ENCODE measurements at places on chromosomes 4 and X.

GRCh38 chrX:24480400-24480865 is 15.3 kb downstream of the PDK3 start:
- no peak for DNase-seq

- peak; percentile 77 for DNase-seq
Observed at GRCh38 chrX:153970357-153971123, 1.1 kb downstream of the HCFC1 start.

- DNase-seq = no peak
Observed at GRCh38 chrX:133852837-133853356, 132.5 kb downstream of the GPC3 start.

GRCh38 chr4:183493246-183493645 is 11.6 kb upstream of the ING2 start:
- DNase-seq = no peak

GRCh38 chr4:122833999-122834398 is 7.4 kb downstream of the FGF2 start:
- no peak for DNase-seq

- no peak for DNase-seq
Observed at GRCh38 chrX:108264376-108264775, 172.8 kb downstream of the ATG4A start.

DNA sequence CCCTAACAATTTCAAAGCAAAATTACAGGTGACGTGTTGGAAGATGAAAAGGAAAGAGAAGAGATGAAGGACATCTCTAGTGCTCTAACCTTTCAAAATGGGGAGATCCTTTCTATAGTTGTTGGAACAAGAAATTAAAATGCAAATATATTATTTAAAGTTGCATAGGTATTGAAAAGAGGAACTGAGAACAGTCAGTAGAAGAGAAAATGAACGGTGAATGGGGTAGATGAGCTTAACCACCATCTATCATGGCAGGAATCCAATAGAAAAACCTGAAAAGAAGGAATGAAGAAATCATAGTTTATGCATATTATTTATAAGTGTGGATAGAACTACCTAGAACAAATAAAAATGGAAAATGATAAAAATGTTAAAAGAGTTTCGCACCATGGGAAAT is 42.0 kb downstream of the ANXA5 start:
- no peak for DNase-seq

DNA sequence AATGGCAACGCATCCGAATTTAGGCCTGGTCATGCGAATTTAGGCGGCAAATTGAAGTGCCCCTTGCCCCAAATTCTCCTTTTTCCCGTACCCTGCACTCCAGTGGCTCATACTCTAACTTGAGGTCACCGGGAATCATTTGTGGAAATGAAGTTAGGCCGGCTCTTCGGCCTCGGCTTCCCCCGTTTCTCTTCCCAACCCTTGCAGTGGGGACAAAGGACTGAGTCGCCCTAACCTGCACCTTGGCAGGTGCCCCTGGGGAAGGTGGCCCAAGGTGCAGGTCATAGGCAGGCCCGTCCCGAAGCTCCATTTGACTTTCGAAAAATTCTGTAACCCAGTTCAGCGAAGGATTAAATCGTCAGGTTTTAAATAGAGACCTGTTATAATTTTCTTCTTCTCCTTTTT is 811 bp downstream of the SRD5A3 start:
- DNase-seq = no peak

- DNase-seq = no peak
Observed at GRCh38 chr4:4671774-4672349, 130.0 kb upstream of the STX18 start.

GRCh38 chr4:16158504-16158852 is 67.8 kb downstream of the TAPT1 start:
- DNase-seq = no peak

GRCh38 chr4:87865960-87866598 is 33.3 kb downstream of the MEPE start:
- DNase-seq = no peak

DNA sequence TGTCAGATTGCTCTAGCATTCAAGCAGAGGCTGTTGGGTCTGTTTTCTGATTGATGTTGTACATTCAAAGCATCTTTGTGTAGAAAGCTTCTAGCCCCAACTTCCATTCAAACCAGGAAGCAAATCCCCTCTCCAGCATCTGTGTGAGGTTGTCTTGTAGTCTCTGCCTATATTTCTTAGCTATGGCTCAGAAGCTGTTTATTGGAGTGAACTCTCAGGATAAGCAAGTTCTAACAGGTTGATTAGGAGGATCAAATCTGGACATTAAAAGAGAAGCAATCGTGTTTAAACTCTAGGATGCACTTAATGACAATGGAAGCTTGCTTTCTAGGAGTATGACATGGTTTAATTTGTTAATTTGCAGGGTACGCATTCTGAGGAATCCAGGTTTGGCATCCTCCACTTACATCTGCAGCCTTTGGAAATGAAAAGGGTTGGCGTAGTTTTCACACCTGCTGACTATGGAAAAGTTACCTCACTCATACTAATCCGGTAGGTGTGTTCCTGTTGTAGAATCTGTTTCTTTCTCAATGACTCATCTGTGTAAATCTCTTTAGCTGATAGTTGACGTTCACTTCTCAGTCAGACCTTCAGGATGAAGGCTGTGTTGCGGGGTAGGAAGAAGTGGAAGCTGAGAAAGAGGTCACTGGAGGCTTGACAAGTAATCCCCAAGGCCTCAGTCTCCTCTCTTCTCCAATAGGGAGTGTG is 88.0 kb upstream of the TLR2 start:
- no peak for DNase-seq

DNA sequence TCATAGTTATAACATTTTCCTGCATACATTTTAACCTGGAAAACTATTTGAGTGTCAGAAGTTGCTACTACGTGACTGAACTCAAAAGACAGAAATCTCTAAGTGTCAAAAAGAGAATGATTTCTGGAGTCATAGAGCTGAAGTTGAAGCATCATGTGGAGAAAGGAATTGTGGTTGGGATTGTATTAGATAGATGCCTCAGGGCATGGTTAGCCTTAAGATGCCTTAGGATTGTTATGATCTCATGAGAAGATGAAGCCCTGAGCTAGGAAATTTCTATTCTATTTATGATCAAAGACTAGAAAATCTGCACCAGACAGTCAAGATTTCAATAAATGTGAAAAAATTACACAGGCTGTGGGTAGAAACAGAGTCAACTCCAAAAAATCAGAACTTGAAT is 20.2 kb downstream of the EPGN start:
- no peak for DNase-seq

GRCh38 chrX:17039826-17040225 is 93.4 kb downstream of the REPS2 start:
- no peak for DNase-seq

DNA sequence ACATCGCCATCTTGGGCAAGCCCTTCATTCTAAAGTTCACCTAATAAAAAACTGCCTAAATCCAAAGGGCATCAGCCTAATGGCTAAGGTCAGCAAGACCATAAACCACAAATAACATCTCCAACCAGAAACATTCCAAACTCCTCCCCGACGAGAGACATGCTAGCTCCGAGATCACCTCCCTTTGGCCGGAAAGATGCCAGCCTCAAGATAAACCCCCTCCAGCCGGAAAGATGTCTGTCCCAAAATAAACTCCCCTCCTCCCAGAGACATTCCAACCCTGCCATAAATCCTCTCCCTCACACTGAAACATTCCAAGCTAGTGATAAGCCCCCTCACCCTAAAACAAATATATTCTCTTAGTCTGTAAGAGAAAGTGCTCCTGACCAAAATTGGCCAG is 13.3 kb upstream of the DYNLT3 start:
- no peak for DNase-seq

GRCh38 chrX:116801943-116802342 is 339.2 kb upstream of the CT83 start:
- no peak for DNase-seq

DNA sequence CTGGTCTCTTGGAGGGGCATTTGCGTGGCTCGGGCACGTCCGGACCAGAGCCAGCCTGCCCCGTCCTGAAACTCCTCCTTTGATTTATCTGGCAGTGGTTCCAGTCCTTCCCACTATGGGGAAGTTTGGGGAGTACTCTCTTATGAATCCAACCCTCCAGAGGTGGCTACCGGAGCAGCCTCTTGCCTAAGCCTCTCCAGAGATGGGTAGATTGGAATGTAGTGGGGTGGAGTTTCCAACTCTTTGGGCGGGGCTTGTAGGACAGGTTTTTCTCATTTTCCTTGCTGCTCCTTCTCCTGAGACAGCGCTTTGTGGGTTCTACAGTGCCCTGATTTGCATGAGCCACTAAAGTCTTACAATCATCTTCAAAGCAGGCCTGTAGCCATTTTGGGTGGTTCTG is 60.1 kb upstream of the XAGE1B start:
- no peak for DNase-seq

DNA sequence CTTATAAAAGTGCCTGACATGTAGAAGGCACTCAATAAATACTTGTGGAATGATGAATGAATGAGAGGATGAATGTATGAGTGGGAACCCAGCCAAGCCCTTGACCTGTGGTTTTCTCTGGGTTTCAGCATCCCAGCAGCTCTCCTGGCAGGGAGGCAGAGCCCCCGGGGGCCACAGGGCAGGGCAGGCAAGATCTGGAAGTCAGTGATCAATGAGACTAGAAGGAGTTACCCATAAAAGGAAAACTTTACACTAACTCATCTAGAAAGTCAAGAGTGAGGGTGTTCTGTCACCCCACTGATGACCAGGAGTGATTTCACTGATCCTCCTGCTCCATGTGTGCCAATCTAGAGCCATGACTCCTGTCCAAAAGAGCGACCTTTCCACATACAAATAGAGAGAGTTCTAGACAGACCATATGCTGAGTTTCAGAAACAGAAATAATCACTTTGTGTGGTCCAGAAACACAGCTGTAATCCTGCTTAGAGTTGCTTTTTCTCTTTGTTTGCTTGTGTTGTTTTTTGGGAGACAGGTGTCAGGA is 37.4 kb downstream of the MGARP start:
- no peak for DNase-seq

DNA sequence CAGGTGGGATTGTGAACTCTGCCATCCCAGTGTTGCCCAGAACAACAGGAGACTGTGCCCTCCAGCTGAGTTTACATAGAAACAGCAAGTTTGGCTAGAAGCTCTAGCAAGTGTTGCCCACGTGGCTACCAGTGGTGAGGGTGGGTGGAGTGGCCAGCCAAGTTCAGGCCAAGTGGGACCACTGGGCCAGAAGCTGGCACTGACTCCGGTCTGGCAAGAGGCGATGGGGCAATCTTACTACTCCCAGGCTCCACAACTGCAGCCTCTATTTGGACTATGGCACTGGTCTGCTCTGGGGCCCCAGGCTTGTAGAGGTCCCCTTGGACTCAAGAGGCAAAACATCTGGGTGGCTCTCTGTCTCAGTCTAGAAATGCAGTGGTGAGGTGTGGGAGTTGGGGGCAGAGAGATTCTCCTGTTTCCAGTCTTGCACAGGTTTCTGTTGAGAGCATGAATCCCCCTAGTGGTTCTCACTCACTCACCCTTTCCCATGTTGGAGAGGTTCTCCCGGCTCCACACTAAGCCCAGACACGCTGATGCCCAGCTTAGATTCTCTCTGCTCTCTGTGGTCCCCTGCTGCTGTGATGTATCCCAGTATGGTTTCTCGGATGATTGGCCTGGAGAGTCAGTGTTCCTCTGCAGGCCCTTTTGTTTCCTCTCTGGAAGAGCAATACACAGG is 615.3 kb downstream of the PDHA2 start:
- DNase-seq = no peak

- no peak for DNase-seq
Observed at GRCh38 chr4:56317749-56318148, 69.5 kb downstream of the AASDH start.

- no peak for DNase-seq
Observed at GRCh38 chr4:48044298-48044697, 27.7 kb downstream of the NIPAL1 start.

GRCh38 chr4:36006226-36006625 is 238.1 kb downstream of the ARAP2 start:
- DNase-seq = no peak

- no peak for DNase-seq
Observed at GRCh38 chr4:71133491-71133890, 140.0 kb downstream of the DCK start.

DNA sequence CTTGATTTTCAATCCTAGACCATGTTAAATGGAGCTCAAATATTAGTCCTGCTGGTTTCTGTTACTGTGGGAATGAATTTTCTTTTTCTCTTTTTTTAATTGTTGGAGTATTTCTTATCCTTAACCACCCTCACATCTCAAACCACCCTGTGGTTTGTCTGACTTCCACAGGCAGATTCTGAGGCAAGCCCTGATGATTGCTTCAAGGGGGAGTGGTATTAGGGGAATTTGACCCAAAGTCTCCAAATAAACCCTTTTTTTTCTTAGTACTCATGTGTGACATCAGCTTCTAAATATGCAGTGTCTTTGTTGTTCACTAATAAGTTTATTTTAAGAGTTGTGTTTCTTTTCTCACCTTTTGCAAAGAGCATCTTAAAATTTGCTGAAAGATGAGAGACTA is 810.3 kb downstream of the IL1RAPL1 start:
- no peak for DNase-seq

DNA sequence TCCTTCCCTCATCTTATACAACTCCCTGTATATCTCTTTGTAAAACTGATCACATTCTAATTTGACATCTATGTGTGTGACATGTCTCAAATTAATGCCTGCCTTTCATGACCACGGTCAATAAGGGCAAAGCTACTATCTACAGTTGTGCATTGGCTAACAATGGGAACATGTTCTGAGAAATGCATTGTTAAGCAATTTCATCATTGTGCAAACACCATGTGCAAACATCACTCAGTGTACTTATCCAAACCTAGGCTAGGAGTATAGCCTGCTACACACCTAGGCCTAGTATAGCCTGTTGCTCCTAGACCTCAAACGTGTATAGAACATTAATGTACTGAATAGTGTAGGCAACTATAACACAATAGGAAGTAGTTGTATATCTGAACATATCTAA is 95.0 kb downstream of the BANK1 start:
- DNase-seq = no peak

DNA sequence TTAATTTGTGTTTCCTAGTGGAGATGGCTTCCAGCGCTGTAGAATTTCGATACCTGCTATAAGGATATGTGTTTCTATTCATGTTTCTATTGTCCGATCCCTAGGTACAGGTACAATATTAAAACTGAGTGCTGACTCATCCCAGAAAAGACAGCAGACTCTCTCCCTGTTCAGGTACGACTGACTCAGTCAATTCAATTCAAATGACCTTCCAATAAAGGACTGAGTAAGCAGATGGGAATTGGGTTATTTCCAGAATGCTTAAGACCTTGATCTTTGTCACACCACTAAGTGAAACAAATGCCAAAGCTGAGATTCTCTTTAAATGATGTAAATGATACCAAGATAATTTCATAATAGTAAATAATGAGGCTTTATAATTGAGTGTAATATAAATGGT is 1596.9 kb downstream of the RPA4 start:
- DNase-seq = no peak

Measured in NCI-H1694 (cell line).